Stimulated activated CD4-positive, alpha-beta T cell treated with anti-CD3 and anti-CD28 coated beads, Interleukin-1b, Interleukin-23, amount 100 ng/mL, for 24 hours (primary cell): ENCODE measurements at places on chromosomes 4 and X.

- no peak for DNase-seq
Measured at GRCh38 chrX:16155581-16156096, 11.6 kb upstream of the MAGEB17 start.

- DNase-seq = no peak
Measured at GRCh38 chr4:99504804-99505502, 5.9 kb upstream of the C4orf17 start.

- no peak for DNase-seq
Measured at GRCh38 chr4:183838987-183839712, 66.0 kb upstream of the STOX2 start.

- DNase-seq = no peak
Measured at GRCh38 chr4:33061727-33062126, 2341.6 kb downstream of the PCDH7 start.

DNA sequence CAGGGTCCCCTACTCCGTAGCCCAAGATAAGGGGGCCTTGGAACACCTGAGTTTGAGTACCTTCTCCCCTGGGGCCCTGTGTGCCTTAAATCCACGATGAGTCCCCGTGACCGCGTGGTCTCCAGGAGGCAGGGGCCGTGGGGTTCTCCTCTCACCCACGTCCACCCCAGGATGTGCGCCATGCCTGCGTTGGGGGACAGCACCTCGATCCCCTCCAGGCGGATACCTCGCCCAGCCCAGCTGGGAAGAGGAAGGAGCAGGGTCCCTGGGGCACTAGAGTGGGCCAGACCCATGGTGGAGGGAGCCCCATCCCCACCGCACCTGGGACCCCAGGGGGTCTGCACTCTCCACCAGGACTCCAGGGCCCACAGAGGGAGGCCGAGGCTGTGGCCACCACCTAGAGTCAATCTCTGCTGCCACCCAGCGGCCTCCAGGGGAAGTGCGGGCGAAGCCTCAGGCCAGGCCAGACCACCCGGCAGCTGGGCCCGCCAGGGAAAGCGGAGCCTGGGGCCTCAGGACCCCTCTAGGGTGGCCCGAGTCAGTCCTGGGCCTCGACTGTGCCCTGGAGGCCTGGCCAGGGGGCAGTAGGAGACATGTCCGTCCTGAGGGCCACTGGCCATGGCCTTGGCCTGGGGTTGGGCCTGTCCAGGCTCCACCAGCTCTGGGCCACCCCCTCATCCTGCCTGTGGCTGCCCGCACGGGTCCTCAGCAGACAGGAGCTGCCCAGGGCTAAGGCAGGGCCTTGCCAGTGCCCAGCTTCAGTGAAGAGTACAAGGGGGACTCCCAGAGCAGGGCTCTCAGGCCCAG is 55.0 kb downstream of the FAM53A start:
- peak; percentile 60 for DNase-seq

- DNase-seq = no peak
Measured at GRCh38 chr4:128571747-128572146, 237.8 kb upstream of the JADE1 start.
